Suppressor macrophage (primary cell): ENCODE measurements at places on chromosomes 7 and 10.

- DNase-seq: no peak
These were observed 47.0 kb upstream of the ANKRD1 start for GRCh38 chr10:90967865-90968264.

DNA sequence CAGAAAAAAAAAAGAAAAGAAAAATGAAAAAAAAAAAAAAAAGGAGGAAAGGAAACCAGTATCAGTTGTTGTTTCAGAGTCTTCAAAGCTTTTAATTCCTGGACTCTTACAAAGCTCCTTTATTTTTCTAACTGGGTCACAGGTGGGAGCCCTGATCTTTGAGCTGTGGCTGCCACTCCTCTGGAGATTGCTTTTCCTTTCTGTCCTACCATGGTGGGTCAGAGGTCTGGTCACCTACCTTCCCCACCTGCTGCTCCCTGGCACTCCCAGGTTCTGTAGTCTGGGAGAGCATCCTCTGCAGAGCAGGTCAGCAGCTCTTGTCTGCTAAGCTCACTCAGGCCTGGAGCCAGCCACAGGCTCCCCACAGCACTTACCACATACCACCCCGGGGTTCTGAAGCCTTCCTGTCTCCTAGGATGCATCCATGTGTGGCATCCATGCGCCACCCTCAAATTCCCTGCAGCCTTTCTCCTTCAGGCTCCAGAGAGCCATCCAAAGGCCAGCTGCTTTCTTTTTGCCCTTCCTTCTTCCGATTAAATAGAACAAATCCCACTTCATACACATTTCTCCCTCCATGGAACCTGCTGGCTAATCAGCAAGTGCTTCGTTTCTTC lies 73.2 kb upstream of the TPK1 start:
- no peak for DNase-seq

DNA sequence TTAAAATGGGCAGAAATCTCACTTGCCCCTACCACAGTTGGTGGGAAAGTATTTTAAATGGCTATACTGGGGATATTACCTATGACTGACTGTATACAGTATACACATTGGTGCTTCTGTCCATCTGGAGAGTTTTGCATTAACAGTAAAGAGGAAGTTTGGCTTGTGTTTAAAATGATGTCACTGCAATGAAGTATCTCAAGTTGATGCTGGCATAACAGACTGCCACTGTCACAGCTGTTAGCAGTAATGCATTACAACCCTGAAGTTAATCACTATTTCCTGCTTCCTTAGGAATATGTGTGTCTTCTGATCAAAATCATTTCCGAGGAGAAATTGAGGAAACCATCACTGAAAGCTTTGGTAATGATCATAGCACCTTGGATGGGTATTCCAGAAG lies 1.9 kb downstream of the DKK1 start:
- DNase-seq: no peak

DNA sequence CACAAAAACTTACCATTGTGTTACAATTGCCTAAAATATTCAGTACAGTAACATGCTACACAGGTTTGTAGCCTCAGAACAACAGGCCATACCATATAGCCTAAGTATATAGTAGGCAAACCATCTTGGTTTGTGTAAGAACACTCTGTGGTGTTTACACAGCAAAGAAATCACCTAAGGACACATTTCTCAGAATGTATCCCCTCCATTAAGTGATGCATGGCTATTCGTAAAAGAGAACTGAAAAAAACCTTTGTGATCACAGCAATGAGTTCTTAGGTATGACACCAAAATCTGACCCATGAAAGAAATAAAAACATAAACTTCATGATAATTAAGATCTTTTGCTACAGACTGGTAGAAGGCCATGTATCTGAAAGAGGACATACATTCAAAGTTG lies 121.5 kb downstream of the JMJD1C start:
- DNase-seq: no peak

DNA sequence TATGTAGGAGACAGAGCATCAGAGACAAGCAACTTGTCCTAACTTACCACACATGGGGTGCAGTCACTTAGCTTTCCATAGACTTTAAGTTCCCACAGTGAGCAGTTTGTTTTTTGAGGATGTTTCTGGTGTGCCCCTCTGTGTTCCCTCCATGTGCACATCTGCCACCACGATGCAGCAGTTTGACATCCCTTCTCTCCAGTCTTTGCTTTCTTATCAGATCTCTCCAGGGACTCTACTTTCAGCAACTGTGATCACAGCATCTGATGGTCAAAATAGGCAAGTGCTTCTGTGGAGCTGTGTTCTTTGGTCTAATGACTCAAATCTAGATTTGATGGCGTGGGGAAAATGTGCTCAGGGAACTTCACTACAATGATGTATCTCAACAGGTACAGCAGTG lies 96.5 kb upstream of the NAMPT start:
- DNase-seq: no peak

DNA sequence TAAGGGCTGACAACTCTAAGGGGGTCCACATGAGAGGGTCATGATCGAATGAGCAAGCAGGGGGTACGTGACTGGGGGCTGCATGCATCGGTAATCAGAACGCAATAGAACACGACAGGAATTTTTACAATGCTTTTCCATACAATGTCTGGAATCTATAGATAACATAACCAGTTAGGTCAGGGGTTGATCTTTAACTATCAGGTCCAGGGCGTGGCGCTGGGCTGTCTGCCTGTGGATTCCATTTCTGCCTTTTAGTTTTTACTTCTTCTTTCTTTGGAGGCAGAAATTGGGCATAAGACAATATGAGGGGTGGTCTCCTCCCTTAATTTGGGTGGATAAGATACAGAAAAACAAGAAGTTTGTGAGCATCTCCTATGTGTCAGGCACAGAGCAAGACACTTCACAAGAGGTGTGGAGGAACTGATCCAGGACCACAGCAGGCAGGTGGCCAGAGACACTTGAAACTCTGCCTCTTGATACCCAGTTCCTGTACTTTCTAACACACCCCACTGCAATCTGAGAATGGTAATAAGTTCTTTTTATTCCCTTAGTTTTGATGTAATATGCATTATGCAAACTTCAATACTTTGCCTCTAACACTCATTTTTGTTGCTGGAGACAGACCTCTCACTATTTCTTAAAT lies 18.0 kb upstream of the MRLN start:
- DNase-seq: no peak

DNA sequence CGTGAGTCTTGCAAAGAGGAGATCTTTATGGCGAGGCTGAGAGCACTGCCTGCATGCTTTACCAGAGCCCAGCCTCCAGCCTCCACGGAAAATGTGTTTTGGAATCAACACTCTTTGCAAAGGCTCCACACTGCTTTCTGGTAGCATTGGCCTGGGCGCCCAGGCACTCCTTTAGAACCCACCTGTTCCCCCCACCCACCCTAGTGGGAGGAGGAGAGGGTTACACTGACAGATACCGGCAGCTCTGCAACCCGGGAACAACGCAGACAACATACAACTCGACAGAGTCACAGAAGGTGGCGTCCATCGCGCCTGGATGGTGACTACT lies 5.5 kb upstream of the MNX1 start:
- no peak for DNase-seq

- DNase-seq: no peak
These were observed 7.3 kb upstream of the ZNF853 start for GRCh38 chr7:6608081-6608480.

DNA sequence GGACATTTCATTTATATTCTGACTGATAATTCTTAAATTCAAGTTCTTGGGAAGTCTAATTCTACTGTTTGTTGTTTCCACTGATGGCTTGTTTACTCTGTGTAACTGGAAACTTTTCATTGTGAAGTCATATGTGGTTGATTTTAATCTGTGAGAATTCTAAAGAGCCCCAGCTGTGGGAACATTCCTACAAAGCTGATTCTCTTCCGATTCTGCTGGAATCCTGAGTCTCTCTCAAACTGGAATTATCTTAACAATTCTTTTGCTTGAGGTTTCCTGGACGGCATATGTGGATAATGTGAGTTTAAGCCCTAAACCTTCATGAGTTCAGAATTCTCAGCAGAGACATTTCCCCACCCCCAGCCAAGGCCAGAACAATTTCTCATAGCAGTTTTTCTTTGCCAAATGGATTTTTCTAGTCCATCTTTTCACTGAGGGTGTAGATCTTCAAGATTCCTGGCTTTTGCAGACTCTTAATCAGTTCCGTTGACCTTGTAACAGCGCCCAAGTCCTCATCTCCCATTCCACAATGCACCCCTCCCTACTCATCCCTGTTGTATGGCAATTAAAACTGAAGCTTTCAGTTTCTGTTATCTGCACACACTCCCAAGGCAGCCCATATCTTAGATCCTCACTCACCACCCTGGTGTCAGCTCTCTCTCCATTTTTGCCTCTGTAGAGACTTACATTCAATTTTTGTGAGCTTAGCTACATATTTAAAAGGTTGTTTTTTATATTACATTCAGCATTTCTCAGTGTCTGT lies 37.6 kb downstream of the GRM8 start:
- DNase-seq: no peak

- DNase-seq: no peak
These were observed 63.9 kb downstream of the VPS41 start for GRCh38 chr7:38844952-38845563.

DNA sequence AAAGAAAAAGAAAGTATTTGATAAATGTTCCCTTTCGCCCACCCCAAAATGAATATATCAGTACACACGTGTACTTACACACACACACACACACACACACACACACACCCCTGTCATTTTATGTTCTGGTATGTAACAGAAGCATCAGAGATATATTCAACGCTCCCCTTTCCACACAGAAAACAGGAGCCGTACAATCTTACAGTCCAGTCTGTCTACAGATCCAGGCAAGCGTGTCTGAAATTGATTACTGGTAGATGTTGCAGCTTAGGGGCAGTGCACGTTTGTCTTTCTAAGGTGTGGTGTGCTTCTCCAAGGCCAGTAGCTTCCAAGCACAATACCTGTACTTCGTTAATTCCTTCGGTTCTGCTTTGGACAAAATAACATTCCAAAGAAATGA lies 143.7 kb upstream of the RNF32 start:
- DNase-seq: no peak

- DNase-seq: peak; percentile 68
These were observed 29.9 kb downstream of the HEPACAM2 start for GRCh38 chr7:93196336-93196735.

DNA sequence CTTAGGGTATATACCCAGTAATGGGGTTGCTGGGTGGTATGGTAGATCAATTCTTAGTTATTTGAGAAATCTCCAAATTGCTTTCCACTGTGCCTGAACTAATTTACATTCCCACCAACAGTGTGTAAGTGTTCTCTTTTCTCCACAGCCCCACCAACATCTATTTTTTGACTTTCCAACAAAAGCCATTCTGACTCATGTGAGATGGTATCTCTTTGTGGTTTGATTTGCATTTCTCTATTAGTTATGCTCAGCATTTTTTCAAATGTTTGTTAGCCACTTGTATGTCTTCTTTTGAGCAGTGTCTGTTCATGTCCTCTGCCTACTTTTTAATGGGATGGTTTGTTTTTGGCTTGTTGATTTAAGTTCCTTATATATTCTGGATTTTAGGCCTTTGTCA lies 66.4 kb downstream of the MGAM2 start:
- DNase-seq: no peak

GRCh38 chr7:125814100-125814499 lies 884.5 kb upstream of the POT1 start:
- DNase-seq: no peak

DNA sequence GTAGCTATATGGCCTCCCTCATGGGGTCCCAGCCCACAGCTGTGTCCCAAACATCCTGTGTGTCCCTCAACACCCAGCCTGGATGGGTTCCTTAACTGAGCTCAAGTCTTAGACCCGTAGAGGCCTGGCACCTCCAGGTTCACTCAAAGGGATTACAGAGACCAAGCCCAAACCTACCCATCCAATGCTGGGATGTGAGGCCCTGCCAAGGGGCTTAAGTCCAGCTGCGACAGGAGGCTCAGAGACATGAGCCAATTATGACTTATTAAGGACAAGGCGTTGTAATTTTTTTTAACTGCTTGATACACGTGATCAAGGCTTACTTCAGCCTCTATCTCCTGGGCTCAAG lies 105.6 kb upstream of the RET start:
- no peak for DNase-seq
